ENCODE measurements at places on chromosomes 7 and 10.

DNA sequence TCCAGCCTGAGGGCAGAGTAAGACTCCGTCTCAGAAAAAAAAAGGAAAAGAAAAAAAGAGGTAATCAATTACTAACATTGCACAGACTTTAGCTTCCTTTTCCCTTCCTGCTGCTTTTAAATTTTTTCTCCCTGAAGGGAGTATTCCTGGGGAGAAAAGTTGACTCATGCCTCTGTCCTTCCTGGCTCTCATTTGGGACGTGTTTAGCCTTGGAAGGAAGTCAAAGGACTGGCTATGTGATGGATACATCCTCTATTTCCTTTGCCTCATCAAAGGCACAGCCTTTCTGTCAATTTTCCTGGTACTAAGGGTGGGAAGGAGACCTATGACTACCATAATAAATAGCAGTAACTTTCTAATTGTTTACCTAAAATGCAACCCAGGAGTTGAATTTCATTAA is 77.6 kb downstream of the ITGA8 start:
- DNase-seq, result no peak

GRCh38 chr7:45435846-45436245 is 138.3 kb upstream of the ADCY1 start:
- DNase-seq, result no peak

DNA sequence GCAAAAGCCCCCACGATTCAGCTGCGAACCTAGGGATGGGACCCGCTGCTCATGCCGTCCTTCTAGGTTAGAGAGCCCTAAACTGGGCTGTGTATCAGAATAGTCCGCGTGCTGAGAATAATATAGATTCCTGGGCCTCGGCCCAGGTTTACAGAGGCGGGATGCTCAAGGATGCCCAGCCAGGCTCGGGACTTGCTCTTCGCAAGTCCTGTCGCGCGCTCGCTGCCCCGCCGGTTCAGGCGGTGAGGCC is 266 bp upstream of the STMP1 start:
- no peak for DNase-seq

DNA sequence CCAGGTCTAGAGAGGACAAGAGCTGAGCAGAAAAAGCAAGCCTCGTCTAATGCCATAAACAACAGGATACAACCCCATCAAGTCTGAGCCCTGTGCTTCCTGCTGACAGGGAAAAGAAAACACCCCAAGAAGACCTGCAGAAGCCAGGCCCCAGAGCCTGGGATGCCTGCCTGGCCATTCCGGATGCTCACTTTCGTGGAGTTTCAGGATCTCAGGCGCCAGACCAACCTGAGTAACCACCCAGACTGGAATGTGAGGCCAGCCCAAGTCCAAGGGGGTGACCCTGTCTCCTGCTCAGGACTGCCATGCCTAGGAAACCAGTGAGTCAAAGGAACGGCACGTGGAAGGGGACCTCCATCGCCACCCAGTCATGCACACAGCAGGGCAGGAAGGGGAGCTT is 74.3 kb downstream of the PLXNA4 start:
- no peak for DNase-seq

DNA sequence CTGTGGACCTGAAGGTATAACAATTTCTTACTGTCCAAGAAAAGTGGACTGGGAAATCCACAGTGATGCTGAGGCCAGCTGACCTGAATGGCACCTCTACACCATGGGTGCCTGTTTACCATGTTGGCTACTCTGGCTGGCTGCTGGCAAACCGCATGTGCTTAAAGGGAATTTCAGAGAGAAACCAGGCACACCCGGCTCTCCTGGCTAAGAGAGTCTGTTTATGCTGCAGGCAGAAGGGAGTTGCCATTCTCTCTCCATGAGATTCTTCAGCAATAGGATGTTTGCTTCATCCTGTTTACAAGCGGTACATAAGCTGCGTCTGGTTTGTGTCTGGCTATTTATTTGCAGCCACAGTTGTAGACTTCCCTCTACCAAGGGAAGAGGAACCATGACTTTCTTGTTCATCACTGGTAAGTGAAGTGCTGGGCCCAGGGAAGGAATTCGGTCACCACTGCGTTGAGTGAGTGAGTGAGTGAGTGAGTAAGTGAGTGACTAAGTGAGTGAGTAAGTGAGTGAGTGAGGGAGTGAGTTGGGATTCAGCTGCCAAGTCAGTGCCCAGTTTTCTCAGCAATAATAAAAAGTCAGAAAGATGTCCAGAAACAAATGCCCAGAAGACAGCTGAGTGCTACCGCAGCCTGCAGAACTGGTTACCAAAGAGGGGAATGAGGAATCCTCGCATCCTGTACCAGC is 90.4 kb downstream of the COBL start:
- DNase-seq, result no peak

DNA sequence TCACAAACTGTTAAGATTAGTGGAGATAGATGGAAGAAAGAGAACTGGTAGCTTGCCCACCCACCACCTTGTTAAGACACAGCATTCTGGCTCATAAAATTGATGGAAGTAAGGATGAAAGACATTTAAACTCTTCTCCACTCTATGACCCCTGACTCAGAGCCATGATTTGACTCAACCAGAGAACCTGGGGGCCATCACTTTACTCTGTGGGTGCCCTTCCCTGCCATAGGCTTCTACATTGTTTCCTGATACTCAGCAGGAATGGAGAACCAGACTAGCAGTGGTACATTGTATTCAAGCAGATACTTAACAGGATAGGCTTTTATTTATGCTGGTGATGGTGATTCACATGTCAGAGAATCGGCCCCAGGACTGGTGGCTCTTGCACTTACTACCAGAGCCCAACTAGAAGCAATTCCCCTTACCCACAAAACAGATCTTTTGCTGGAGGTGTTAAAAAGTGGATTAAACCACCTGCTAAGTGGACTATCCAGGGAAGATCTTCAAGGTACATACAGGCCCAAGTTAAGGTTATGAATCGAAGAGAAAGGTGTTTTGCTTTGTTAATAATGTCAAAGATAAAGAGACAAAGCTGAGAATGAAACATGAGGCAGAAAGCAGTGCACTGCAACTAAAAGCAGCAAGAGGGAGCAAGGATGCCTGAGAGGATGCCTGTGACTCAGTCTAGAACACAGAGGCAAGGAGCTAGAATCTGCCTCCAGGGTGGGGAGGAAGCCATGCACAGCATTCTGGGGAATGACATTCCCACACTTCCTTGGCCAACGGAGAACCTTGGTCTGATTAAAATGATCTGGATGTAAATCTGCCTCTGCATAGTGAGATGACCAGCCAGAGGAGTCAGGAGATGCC is 36.0 kb upstream of the GLI3 start:
- DNase-seq, result no peak

- DNase-seq, result no peak
These were observed 501.7 kb upstream of the SORCS1 start for GRCh38 chr10:107666214-107666613.
